AML-193 (cell line): ENCODE measurements at places on chromosomes 1 and 21.

- peak; percentile 62 for DNase-seq
Measured at GRCh38 chr1:219120624-219121544, 52.8 kb upstream of the LYPLAL1 start.

DNA sequence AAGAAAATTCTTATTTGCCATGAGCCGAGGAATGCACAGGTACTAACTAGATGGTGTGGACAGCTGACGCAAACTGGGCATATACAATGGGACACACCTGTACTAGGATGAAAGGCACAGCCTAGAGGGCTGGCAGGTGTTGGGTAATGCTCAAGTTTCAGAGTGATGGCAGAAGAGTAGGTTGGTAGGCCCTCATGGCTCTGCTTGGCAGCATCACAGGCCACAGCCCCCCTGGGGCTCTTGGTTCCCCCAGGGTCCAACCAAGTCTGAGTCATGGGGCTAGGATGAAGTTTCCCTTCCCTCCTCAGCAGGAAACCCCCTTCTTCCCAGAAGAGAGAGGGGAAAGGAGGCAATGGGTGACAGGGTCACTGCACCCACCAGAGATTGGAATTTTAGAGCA is 35.2 kb downstream of the SPEN start:
- no peak for DNase-seq

DNA sequence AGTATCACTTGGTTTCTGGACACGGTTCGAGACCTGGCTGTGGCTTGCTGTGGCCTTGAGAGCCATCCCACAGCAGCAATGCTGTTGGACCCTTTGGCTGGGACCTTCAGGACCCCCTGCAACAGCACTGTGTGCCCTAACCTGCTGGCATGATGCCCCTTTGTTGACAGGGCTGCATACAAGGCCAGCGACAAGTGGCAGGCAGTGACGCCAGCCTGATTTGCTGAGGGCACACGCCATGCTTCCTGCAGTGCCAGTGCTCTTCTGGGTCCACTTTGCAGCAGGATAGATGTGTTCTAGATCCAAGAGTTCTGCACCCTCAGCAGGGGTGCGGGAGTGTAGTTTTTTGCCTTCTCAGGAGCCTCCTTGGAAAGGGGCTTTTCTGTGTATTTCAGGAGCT is 32.8 kb downstream of the COQ8A start:
- no peak for DNase-seq

DNA sequence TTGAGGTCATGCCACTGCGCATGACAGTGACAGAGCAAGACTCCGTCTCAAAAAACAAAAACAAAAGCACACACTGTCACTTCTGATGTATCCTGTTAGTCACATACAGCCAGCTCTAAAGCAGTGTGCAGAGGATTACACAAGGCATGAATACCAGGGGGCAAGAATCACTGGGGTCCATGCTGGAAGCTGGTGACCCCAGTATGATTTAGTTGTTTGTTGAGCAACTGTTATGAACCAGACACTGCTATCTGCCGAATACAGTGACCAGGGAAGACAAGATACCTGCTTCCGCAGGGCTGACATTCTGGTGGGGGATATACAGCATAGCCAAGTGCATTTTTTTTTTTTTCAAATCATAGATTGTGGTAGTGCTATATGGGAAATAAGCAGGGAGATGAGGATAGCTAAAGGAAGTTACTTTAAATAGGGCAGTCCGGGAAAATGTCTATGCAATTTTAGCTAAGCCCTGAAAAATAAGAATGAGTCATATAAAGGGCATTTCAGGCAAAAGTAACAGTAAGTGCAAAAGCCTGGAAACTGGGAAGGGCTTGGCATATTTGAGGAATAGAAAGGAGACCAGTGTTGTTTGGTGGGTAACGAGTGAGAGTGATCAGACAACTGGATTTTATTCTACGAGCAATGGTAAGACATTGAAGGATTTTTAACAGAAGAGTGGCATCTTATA is 69.7 kb downstream of the ADSS2 start:
- no peak for DNase-seq

GRCh38 chr1:160641323-160642280 is 5.2 kb downstream of the SLAMF1 start:
- no peak for DNase-seq
